ENCODE measurements at places on chromosomes 5 and 9. TPM values are rescaled to one million over a fixed set of nuclear protein-coding genes. Genes with fewer than 3 reads are reported as not detected.

The NOP16 gene
- 28.1 TPM for total RNA-seq

The SGCD gene
- total RNA-seq: 18.9 TPM

The ARID3C gene
- 0.45 TPM for total RNA-seq

GRCh38 chr5:133149345-133149744 lies 97.5 kb downstream of the HSPA4 start:
- no peak for DNase-seq

GRCh38 chr5:179330186-179330900 lies 14.9 kb downstream of the ADAMTS2 start:
- no peak for DNase-seq

GRCh38 chr5:165119175-165119574 lies 1613.8 kb downstream of the MAT2B start:
- no peak for DNase-seq

DNA sequence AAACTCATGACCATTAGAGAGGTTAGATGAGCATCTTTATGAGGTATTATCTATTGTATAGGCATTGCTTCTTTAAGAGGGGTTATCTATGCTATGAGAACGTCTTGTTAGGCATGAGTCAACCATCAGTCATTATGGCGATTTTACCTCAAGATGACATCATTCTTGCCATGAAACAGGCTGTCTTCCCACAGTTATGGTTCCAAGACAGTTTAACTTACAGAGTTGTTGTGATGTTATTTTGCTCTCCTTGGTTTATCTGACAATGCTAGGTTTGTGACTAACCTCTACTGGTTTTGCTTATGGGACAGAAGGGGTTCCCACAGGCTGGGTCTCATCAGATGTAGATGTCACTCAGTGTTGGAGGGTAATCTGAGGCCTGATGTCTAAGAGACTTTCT lies 1864.7 kb upstream of the ACO1 start:
- DNase-seq: no peak

DNA sequence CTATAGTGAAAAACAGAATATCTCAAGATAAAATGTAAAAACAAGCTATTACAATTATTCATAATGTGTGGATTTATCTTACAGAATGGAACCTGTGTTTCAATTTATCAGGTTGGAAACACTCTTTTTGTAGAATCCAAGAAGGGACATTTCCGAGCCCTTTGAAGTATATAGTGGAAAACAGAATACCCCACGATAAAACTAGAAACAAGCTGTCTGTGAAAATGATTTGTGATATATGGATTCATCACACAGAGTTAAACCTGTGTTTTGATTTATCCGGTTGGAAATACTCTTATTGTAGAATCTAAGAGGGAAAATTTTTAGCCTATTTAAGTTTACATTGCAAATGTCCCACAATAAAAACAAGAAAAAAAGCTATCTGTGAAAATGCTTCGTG lies 388.2 kb downstream of the PRDM9 start:
- no peak for DNase-seq

DNA sequence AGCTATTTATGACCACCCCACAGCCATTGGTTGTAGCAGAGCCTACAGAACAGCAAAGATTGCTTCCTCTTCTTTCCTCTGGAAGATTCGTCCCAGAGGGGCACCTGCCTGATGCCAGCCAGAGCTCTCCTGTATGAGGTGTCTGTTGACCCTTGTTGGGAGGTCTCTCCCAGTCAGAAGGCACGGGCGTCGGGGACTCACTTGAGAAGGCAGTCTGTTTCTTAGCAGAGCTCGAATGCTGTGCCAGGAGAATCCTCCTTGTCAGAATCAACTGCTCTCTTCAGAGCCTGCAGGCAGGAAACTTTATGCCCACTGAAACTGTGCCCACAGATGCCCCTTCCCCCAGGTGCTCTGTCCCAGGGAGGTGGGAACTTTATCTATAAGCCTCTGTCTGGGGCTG lies 479.5 kb upstream of the IZUMO3 start:
- no peak for DNase-seq

- DNase-seq: no peak
These were observed 494 bp upstream of the DOCK2 start for GRCh38 chr5:169636477-169637084.

The AQP3 gene
- total RNA-seq: 16.4 TPM

The QRFP gene
- total RNA-seq: not detected

DNA sequence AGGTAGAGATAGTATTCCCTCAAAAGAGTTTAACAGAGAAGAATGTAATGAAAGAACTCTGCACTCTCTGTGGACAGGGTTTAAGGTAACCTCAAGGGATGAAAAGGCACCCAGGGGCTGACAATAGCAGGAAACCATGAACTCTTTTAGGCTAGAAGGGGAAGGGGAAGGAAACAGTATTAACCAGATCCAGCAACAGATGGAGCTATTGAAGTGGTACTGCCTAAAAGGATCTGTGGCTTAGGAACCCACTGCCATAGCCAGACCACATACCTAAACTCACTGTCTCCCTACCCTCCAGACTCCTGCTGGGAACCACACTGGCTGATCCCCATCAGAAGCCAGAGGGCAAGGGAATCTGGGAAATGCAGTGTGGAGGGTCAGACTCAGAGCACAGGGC lies 35.5 kb downstream of the PLGRKT start:
- DNase-seq: no peak

The PIP5K1B gene
- total RNA-seq: not detected

The PCDHGB1 gene
- total RNA-seq: 8.1 TPM

- peak; percentile 39 for DNase-seq
These were observed 23.5 kb downstream of the INSYN2B start for GRCh38 chr5:169956756-169957155.

The TMC1 gene
- total RNA-seq: not detected

The IL3 gene
- not detected for total RNA-seq

DNA sequence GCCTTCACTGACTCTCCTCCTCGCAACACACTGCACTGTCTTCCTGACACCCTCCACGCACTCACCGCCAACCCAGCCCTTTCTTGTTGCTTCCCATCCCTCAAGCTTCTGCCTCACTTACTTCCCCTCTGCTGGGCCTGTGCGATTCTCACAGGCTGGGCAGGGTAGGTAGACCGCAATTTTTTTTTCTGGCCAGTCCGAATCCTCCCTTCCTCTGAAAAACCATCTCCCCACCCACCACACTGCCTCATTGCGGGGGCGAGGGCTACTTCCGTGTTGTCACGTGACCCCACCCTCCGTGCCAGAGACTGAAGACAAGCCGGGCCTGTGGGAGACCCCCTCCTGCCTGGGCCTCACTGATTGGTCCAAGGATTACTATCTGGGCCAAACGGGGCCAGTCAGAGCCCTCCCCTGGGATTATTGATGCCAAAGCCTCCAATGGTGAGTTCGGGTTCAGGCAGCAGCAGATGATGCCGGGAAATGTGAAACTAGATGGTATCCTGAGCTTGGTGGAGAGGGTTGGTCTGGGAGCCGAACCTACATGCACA lies 73.1 kb downstream of the STK10 start:
- no peak for DNase-seq

- DNase-seq: peak; percentile 79
These were observed 557.0 kb downstream of the TLE1 start for GRCh38 chr9:81132318-81132717.

DNA sequence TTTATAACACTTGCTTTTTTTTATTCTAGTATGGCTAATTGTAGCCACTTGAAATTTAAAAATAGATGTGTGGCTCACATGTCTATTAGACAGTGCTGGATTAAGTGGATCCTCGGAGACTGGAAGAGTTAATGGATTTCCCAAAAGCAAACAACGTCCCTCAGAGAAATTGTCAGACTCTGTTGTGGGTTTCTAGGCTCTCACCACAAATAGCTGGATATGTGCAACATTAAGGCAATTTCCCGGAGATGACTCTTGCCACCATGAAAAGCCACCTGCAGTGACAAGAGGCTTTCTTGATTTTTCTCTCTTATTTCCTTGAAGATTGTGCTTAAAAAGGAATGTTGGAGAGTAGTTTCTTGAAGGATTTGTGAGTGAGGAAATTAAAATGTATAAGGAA lies 43.2 kb downstream of the TMEM167A start:
- DNase-seq: no peak

The FAM169A gene
- total RNA-seq: 2.4 TPM

DNA sequence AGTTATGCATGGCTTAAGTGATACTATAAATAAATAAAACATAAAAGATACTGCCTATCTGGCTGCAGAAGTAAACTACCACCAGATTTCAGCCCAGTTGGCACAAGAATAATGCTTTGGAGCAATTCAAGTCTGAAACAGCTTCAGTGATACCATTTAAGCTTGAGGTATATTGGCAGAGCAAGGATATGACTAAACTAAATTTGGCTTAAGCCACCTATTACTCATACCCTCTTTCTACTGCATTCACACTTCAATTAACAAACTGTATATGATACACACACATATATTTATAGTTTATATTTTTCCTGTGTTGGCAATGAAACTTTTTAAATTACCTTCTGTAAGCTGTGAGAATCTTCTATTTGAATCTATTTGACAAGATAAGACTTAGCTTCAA lies 431.9 kb downstream of the ANXA1 start:
- DNase-seq: no peak

GRCh38 chr5:165574100-165574499 lies 2068.7 kb downstream of the MAT2B start:
- no peak for DNase-seq

DNA sequence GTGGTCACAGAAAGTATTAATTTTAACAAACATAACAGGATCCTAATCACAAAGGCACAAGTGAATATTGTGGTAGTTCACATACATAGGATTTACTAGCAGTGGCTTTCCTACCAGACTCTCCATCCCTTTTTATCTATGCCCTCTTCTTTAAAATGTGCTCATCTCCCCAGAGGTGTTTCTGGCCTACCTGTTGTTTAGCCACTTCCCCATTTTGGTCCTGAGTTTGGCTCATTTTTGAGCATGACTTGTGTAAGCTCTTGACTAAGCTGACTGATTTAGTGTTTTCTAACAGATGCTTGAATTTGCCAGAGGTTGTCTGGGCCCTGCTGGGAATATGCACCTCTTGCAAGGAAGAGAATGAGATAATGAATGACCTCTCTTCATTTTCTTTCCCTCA lies 517.7 kb upstream of the CLINT1 start:
- no peak for DNase-seq

GRCh38 chr5:166716856-166717492 lies 1574.5 kb upstream of the WWC1 start:
- DNase-seq: no peak

GRCh38 chr5:96709152-96709821 lies 47.1 kb downstream of the CAST start:
- DNase-seq: peak; percentile 84

DNA sequence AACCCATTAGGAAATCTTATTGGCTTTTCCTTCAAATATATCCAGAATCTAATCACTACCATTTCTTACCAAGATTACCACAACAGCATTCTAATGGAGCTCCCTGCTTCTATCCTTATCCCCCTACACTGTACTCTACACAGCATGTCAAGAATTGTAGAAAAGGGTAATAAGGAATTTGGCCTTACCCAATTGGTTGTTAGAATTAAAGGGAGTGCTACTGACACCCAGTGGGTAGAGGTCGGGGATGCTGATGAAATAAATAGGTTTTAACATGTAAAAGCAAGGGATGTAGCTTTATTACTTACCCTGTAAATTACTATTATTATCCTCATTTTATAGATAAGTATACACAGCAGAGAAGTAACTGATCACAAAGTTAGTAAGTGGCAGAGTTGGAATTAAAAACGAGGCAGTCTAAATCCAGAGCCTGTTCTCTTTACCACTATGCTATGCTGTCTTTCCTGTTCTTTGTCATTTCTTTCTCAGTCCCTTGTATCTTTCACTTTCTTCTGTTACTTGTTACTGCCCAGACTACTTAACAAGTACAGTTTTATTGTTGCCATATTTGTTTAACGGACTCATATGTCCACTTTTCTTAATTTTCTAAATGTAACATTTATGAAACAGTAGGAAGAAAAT lies 10.5 kb downstream of the SLC38A9 start:
- no peak for DNase-seq

The ADAMTS19 gene
- total RNA-seq: not detected

- peak; percentile 94 for DNase-seq
These were observed 49.2 kb upstream of the TNC start for GRCh38 chr9:115167175-115167574.

The FGF18 gene
- total RNA-seq: 0.06 TPM

The STX17 gene
- total RNA-seq: 13.4 TPM

The SLC24A2 gene
- total RNA-seq: 0.06 TPM

The FAT2 gene
- total RNA-seq: not detected

- peak; percentile 91 for DNase-seq
These were observed 121.6 kb downstream of the OXCT1 start for GRCh38 chr5:41748631-41749030.

GRCh38 chr5:176697267-176697933 lies 50.1 kb downstream of the TSPAN17 start:
- DNase-seq: no peak

DNA sequence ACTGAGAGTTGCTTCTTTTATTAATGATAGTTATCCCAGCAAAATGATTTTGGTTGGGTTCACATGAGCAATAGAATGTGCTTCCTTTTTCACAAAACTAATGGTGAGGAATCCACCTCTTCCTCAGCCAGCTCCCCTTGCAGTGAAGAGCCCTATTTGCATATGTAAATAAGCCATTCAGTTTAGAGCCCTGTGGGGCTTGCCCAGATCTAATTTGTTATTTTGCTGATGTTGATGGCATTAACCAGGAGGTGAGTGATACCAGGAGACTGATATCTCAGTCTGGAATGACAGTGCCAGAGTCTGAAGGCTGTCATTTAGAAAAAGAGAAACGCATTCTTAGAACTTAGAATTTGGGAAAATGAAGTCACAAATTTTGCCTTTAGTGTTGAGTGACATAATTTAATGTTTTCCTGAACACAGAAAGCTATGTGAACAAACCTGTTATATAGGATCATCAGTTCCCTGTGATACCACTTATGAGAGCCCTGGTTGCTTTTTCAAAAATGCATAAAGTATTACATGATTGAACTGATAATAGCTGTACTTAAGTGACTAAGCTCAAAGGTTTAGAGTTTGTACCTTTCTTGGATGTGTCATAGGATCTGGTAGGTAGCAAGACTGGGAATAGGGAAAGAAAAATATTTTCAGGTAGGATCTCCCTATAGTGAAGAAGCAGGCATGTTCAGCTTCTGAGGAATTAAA lies 271.6 kb downstream of the MAST4 start:
- no peak for DNase-seq

DNA sequence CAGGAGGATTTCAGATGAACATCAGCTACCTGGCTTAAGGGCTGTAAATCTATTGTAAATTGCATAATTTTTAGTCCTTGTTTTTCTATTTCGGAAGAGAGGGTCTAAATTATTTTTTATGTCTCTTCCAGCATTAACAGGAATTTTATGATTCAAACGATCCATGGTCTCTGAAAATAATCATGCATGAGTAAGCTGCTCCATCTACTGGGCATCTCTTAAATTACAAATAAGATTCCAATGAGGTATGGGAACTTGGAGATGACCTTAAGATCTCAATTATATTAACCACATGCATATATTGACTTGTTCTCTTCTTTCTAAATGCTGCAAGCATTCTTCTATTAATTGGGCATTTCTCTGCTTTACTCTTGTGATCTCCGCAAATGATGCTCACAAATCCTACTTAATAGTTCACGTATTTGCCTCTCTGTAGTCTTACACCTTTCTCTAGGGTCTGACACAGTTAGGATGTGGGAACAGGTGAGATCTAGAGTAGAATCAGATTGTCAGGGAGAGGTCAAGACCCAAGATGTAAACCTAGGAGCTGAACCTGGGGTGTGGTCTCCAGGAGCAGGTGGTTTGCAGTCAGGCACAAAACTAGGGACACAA lies 86.9 kb downstream of the NUDT12 start:
- peak; percentile 64 for DNase-seq

The CCDC171 gene
- total RNA-seq: 1.7 TPM

Data from LHCN-M2 (cell line).